ENCODE measurements at places on chromosomes 11 and 22.

DNA sequence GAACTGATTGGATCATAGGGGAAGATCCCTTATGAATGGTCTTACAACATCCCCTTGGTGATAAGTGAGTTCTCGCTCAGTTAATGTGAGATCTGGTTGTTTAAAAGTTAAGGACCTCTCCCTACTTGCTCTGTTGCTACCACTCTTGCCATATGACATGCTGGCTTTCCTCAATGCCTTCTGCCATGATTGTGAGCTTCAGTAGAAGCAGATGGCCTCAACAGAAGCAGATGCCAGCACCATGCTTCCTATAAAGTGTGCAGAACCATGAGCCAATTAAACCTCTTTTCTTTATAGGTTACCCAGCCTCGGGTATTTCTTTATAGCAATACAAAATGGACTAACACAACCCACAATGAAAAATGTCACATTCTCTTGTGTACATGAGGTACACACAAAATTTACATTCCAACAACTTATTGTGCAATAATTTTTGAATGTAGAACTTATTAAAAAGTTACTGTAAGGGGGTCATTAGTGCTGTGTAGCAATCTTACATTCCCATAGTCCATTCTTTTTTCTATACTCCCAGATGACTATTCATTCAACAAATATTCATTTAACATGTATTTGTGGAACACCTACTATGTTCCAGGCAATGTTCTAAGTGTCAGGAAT lies 10.3 kb downstream of the CYP2R1 start:
- no peak for DNase-seq

- DNase-seq = no peak
Observed at GRCh38 chr11:134339756-134340155, 8.0 kb downstream of the GLB1L2 start.

DNA sequence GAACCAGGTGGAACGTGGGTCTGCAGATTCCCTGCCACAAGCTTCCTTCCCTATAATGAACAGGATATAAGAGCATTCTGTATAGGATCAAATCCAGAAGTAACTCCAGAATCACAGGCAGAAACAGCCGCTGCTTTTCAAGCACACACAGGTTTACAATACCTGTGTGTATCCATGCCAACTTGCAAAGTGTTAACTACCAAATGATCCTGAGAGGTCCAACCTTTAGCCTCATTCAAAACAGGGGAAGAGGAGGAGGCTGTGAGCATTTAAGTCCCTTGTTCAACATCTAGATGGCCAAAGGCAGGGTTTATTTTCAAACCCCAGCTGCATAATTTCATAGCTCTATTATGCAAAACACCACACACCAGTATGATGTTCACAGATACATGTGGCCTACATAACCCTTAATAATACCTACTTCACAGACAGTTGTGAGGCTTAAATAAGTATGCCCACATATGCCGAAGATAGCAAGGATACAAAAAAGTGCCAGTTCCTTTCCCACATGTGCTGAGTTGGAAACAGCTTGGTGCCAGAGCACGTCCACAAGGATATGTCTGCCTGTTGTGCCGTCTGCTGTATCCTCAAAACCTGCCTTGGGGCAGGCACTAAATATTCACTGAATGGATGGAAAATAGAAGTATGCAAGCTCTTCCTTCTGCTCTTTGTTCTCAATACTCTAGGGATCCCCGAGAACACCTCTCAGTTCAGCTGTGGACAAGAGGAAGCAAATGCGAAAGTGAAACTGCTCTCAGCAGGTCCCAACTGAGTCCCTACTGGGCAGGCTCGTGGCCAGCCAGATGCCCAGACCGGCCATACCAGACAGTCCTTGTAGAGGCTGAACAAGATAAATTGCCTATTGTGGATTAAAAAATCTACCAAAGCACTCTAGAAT lies 66.8 kb downstream of the LARGE1 start:
- DNase-seq = peak; percentile 82

DNA sequence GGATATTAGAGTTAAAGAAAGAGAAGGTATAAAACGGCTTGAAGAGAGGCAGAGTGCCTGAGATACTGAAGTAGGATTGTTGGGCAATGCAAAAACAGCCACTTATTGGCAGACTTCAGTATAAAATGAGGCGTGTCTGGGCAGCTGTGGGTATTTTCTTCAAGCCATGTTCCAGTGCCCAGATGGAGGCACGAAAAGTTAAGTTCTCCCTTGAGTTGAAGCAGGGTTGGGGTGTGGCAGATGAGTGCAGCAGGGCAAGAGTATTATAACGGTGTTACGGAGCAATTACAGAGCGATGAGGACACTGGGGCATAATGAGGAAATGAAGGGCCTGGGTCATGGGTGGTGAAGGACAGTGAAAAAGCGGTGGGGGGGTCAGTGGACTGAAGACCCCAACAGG lies 73.7 kb upstream of the CREB3L1 start:
- no peak for DNase-seq

GRCh38 chr22:41598081-41598480 lies 8.4 kb upstream of the PMM1 start:
- DNase-seq = no peak

GRCh38 chr11:8291421-8292350 lies 28.0 kb upstream of the LMO1 start:
- DNase-seq = no peak

DNA sequence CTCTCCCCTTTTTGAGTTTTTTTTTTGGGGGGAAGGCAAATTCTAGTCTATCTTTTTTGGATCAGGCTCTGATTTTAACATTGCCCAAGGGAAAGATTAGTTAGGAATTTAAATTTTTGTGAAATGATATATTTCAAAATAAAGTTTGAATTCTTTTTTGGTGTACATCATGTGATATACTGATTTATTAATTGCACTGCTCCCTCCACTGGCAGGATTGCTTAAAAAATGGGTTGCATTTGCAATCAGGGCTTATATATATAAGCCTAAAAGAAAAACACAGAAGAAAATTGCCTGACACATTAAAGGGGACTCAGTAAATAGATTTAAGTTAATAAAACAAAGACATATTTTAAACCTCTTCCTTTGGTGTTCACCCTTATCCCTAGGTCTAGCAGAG lies 1.2 kb downstream of the DYNC2H1 start:
- DNase-seq = no peak

GRCh38 chr11:20397281-20397680 lies 9.8 kb downstream of the PRMT3 start:
- DNase-seq = peak; percentile 73

DNA sequence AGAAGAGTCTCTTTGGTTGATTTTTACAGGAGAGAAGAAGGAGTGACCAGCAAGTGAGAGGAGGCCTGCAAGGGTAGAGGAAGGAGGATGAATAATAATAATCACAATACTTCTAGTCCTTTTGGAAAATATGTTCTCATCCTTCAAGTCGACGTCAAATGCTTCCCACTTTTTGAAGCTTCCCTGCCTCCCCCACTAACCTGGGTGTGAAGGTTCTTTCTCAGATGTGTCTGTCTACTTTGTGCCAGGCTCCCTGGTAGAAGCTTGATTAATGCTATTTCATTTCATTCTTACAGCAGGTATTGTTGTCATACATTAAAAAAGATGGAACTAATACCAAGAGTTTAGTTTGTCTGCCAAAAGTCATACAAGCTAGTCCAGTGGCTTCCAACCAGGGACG lies 17.1 kb downstream of the TENM4 start:
- no peak for DNase-seq

- DNase-seq = peak; percentile 72
Observed at GRCh38 chr11:102341844-102342318, 5.1 kb upstream of the BIRC2 start.

DNA sequence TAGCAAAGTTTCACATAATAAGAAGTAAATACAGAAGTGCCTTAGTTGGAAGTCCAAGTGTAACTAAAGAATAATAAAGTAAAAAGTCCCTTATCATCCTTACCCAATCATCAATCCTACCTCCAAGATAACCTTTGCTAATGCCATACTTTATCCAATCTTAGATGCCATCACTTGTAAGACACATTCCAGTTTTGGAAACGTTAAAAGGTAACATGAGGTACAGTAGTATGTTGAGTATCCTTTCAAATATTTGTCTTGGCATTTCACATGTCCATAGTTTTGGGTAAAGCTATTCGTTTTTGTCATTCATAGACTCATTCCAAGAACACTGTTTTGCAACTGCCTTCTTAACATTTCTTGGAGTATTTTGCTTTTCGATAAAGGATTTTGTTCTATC lies 115.2 kb upstream of the TEAD1 start:
- no peak for DNase-seq

DNA sequence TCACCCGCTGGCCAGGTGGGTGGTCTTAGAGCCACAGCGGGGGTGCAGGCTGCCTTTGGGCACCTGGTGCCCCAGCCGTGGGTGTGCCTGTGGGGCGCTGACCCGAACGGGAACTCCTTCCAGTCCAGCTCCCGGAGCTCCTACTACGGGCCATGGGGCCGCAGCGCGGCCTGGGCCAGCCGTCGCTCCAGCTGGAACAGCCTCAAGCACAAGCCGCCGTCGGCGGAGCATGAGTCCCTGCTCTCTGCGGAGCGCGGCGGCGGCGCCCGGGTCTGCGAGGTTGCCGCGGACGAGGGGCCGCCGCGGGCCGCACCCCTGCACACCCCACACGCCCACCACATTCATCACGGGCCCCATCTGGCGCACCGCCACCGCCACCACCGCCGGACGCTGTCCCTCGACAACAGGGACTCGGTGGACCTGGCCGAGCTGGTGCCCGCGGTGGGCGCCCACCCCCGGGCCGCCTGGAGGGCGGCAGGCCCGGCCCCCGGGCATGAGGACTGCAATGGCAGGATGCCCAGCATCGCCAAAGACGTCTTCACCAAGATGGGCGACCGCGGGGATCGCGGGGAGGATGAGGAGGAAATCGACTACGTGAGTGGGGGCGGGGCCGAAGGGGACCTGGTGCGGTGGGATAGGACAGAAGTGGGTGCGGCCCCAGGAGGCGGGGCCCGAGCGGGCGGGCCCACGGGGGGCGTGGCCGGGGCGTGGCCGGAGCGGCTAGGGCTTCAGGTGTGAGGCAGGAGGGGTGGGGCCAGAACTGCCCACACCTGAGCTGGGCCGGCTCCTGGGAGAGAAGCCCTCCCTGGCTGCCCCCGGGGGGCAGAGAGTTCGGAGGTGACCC lies 91.5 kb downstream of the CACNA1I start:
- DNase-seq = no peak

- no peak for DNase-seq
Observed at GRCh38 chr11:1735271-1735670, 15.1 kb downstream of the IFITM10 start.

GRCh38 chr11:96200243-96200642 lies 142.8 kb downstream of the MAML2 start:
- no peak for DNase-seq

GRCh38 chr11:106378513-106379179 lies 301.2 kb downstream of the AASDHPPT start:
- DNase-seq = no peak

DNA sequence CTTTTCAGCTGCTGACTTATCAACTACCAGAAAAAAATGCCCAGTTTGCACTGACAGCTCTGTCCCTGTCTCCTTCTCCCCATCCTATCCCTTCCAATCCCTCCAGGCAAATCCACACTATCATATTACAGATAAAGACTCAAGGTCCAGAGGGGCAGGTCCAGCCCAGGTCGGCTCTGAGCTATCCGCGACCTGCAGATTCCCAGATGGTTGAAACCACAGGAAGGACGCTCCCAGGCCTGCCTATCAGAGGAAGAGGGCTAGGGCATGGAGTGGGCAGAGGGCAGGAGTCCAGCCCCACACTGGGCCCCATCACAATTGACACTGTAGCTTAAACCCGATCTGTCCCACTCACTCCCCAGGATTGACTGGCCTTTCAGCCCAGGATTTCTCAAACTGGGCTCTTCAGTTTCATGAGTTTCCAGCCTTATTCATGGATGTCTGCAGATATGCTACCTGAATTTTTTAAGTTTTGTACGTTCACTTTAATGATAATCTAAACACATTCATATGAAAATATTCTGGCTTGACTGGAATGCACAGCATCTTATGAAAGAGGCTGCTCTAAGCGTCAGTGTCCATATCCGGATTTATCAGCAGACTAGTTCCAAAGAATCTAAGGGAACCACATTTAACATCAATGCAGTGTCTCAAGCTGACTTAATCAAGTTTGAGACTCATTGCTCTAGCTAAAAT lies 16.4 kb upstream of the FCHSD2 start:
- DNase-seq = no peak

DNA sequence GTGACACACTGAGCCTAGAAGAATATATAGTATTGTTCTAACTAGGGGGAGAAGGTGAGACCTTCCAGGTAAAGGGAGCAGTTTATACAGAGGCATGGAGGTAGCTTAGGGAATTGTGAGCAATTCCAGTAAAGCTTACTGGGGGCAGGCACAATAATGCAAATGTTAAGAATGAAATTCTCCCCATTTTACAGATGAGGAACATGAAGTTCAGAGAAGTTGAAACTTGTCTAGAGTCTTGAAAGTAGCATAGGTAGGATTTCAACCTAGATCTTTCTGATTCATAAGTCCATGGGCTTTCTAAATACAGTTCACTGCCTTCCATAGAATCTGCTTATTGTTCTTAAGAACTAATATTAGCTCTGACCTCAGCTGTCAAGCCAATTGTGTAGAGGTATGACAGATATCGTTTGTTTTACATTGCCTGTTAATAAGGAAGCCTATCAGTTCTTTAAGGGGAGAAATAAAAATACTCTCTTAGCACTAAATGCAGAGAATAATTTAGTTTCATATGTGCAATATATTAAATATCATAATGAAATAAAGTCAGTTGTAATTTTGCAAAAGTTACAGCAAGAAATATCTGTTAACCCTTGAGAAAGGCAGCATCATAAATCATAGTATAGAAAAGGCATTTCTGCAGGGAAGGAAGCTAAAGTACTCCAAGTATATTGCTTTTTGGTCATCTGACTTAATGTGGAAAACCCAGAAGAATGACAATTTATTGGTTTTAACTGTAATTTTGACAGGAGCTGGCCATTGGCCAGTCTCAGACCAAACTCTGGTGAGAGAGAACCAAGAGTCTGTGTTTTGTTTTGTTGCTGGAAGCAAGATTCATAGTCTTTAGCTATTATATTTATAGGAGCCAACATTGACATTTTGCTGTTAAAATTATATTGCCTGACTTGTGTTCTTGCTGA lies 181.8 kb downstream of the UVRAG start:
- DNase-seq = no peak

DNA sequence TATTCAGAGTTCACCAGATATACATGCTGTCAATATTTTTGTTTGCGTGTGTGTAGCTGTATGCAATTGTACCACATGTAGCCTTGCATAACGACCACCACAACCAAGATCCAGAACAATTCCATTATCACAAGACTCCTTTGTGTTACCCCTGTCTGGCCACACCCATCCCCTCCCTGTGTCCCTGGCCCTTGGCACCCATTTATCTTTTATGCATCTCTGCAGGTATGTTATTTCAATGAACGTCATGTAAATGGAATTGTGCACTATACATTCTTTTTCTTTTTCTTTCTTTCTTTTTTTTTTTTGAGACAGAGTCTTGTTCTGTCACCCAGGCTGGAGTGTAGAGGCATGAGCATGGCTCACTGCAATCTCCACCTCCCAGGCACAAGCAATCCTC lies 9.7 kb upstream of the PAFAH1B2 start:
- DNase-seq = no peak

GRCh38 chr11:12403997-12404350 lies 26.6 kb downstream of the PARVA start:
- no peak for DNase-seq

DNA sequence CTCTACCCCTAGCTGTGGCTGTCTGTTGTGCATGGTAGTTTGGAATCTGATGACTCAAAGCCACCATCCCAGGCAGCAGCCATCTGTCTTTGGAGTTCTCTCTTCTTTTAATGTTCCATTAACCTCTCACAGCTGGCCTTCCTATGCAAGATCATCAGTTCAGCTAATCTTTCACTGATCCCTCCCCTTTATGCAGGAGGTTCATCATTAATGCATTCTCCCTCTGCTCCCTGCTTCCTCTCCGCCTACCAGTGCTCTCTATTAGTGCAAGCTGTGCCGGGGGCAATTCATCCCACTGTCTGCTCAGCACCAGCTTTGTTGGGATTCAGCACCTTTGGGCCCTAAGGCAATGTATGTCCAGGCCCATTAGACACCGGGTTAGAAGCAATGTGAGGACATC lies 413.0 kb upstream of the LRRC4C start:
- DNase-seq = no peak

All from NCI-H1092 treated with DMSO at 0.1 percent for 48 hours (cell line).